Renal pelvis (tissue), 12 donors: ENCODE measurements at places on chromosomes 3 and 15. TPM values are rescaled to one million over a fixed set of nuclear protein-coding genes. Genes with fewer than 3 reads are reported as not detected.

DNA sequence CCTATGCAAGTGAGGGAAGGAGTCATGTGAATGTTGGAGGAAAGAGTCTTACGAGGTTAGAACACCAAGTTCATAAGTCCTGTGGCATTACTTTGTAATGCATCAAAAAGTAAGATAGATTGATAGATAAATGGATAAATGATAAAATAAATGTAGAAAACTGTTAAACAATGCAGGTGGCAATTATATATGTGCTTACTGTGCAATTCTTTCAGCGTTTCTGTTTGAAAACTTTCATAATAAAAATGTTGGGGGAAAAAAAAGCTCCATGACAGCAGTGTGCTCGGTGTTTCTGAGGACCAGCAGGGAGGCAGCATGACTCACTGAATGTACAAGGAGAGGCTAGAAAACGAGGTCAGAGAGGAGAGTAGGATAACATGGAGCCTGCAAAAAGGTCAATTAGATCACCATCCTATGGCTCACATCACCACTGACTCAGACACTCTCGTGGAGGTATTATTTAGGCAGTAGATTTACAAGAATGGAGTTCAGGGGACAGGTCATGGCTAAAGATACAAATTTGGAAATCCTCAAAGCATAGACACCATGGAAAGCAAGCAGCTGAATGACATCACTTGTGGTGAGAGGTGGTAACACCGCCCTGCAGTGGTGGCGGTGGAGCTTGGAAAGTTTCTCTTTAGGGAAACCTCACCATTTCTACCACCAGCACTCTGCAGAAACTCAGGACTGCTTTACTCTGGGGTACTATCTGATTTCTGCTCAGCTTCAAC, 219.8 kb downstream of the CTNNB1 start:
- DNase-seq: no peak

DNA sequence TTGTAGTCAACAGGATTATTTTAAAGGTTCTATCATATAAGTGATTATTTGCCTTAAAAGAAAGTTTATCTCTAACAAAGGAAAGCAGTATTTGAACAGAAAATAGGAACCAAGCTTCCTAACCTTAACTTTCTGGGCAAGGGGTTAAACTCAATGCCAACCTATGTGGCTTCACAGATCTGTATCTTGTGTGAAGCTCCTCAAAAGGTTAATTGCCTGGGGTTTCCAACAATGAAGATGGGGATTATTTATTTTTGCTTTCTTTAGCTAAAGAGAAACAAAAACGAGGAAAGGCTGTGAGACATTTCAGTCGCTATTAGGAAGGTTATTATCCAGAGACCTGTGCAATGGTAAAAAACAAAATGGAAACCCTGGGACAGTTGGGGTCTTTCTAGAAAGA, 1.1 kb upstream of the WDR82 start:
- DNase-seq: no peak

Gene UROC1
- 0.13 TPM for polyA plus RNA-seq

- DNase-seq: no peak
Observed at GRCh38 chr3:31250116-31250777, 282.5 kb upstream of the STT3B start.

Gene MST1
- polyA plus RNA-seq: 201 TPM
